Activated naive CD8-positive, alpha-beta T cell treated with anti-CD3 and anti-CD28 coated beads, Interleukin-2, amount 10 ng/mL, durations not matched to agents 7 days and 5 days (primary cell): ENCODE measurements at places on chromosomes 3 and 15.

DNA sequence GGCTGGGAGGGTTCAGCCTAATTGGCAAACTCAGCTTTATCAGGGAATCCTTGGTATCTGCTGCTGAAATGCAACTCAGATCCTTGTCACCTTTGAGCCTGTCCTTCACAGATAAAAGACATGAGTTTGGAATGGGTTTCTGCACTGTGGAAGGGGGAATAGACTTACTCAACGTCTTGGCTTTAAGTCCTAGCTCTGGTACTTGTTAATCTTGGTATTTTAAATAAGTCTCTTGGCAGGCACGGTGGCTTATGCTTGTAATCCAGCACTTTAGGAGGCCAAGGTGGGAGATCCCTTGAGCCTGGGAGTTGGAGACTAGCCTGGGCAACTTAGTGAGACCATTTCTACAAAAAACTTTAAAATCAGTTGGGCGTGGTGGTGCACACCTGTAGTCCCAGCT lies 55.1 kb upstream of the ATOSA start:
- no peak for DNase-seq

DNA sequence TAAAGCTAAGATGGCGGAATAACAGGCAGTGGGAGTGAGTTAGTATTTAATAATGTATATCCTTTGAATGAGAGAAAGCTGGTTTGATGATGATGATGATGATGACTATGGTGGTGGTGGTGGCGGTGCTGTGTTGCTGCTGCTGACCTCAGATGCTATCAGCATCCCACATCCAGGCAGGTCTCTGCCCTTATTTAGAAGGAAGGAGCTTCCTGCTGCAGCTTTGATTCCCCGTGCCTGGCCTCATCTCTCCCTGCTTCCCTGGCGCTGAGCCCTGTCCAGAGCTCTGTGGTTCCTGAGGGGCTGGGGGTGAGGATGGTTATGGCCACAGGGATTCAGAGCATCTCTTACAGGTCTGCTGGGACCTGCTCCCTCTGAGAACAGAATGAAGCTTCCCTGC lies 73.1 kb downstream of the RAB11A start:
- peak; percentile 49 for DNase-seq

DNA sequence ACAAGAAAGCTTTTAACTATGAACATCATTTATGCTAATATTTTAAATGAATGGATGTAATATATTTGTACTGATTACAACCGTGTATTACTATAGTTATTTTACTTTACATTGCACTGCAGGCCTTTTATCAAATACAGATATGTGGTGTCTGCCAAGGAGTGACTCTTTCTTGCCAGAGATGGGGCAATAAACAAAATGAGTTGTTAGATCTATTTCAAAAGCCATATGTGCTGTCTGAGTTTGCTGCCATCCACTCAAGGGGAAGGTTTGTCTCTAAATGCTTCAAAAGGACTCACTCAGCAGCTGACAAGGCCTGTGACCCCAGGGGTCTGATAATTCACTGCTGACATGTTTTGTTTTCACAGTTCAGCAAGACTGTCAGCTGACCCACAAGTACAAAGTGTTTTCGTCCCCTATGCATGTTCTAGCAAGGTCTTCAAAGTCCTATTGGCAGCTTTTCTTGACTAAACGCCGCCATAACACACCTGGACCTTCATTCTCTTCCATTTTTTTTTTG lies 41.3 kb upstream of the ZBED2 start:
- DNase-seq = no peak

DNA sequence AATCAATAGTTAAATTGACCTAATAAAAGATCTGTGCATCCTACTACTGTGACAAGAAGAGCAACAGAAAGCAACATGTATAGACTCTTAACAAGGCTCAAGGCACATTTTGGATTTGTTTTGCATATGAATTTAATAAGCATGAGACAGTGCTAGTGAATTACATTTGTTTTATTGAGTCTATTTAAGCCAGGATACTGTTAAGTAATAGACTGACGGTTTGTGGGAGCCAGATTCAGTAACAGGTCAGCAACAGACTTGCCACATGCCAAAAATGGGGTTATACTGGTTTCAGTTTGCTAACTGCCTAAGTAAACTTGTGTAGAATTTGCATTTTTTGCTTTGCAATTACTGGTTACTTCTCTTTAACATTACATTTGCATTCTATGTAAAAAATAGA lies 54.0 kb downstream of the MBNL1 start:
- DNase-seq = no peak
